ENCODE measurements at places on chromosomes 12 and 14. TPM values are rescaled to one million over a fixed set of nuclear protein-coding genes. Genes with fewer than 3 reads are reported as not detected.

- DNase-seq, result no peak
- H3K36me3 ChIP-seq, result no peaks in the 10 kb centered on the region
- H3K27me3 ChIP-seq, result peaks cover 81% of the 10 kb centered on the region
- peak overlapping the region; percentile 92 for H3K27ac ChIP-seq
- peaks cover 63% of the 10 kb centered on the region for H3K4me1 ChIP-seq
Observed at GRCh38 chr14:105860615-105861580, 334.5 kb downstream of the TMEM121 start.

GRCh38 chr12:51643951-51644350 lies 52.9 kb downstream of the SCN8A start:
- H3K4me1 ChIP-seq, result no peaks in the 10 kb centered on the region
- no peak overlapping the region for H3K4me3 ChIP-seq
- no peak for DNase-seq
- H3K36me3 ChIP-seq, result no peaks in the 10 kb centered on the region
- no peak overlapping the region for H3K27ac ChIP-seq
- peaks cover 3% of the 10 kb centered on the region for H3K27me3 ChIP-seq

DNA sequence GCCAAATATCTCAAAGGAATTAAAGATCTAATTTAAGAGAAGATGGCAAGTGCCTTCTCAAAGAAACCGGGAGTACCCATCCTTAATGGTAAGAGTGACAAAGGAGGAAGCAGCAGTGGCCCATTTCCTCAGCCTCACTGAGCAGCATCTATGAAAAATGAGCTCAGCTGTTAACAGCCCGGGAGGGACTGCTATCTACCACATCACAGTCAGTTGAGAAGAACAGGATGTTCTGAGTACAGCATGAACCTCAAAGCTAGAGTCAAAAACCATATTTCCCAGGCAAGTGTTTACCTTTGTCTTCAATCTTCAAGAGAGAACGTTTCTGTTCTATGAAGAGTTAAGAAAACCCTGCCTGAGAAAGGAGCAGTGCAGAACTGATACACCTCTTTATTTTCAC lies 115.0 kb downstream of the BTG1 start:
- no peaks in the 10 kb centered on the region for H3K36me3 ChIP-seq
- no peaks in the 10 kb centered on the region for H3K27me3 ChIP-seq
- peak overlapping the region; percentile 94 for H3K27ac ChIP-seq
- H3K4me1 ChIP-seq, result peaks cover 62% of the 10 kb centered on the region
- DNase-seq, result peak; percentile 53

DNA sequence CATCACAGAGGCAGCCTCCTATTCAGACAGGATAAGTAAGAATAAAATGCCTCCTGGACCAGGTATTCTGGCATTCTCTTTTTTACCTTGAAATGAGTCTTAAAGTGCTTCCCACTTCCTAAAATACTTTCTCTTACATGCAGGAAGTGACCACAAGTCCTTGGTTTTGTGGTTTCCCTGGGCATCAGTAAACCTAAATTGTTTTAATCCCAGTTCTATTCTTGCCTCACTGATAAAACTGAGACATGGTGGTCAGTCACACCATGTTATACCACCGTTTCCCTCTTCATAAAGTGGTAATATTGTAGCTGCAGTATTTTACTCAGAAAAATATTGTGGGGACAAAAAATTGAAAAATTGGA lies 1.2 kb upstream of the SALL2 start:
- DNase-seq, result no peak
- H3K27ac ChIP-seq, result no peak overlapping the region
- H3K27me3 ChIP-seq, result no peaks in the 10 kb centered on the region
- H3K4me1 ChIP-seq, result peaks cover 9% of the 10 kb centered on the region

DNA sequence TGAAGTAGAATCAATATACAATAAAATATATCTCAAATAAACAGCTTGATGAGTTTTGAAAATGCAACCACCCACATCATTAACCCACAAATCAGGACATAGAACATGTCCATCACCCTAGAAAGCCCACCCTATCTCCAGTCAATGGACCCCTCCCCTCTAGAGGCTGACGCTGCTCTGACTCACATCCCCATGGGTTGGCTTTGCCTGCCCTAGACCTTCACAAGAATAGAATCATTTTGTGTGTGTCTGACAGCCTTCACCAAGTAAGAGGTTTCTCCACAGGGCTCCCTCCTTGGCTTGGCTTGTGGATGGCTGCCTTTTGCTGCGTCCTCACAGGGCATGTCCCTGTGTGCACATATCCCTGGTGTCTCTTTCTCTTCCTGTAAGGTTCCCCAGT lies 250.2 kb upstream of the RTL1 start:
- H3K36me3 ChIP-seq, result no peaks in the 10 kb centered on the region
- H3K4me3 ChIP-seq, result no peak overlapping the region
- no peak for DNase-seq
- no peaks in the 10 kb centered on the region for H3K4me1 ChIP-seq
- H3K27me3 ChIP-seq, result no peaks in the 10 kb centered on the region

- H3K27ac ChIP-seq, result no peak overlapping the region
- H3K4me3 ChIP-seq, result no peak overlapping the region
- peaks cover 13% of the 10 kb centered on the region for H3K27me3 ChIP-seq
- no peak for DNase-seq
- H3K36me3 ChIP-seq, result no peaks in the 10 kb centered on the region
- no peaks in the 10 kb centered on the region for H3K4me1 ChIP-seq
Observed at GRCh38 chr14:76576047-76576741, 185.1 kb upstream of the VASH1 start.

GRCh38 chr14:90758959-90759358 lies 57.3 kb downstream of the TTC7B start:
- H3K4me3 ChIP-seq, result peak overlapping the region; percentile 73
- peak overlapping the region; percentile 75 for H3K27ac ChIP-seq
- H3K27me3 ChIP-seq, result no peaks in the 10 kb centered on the region
- DNase-seq, result no peak
- H3K4me1 ChIP-seq, result peaks cover 12% of the 10 kb centered on the region

DNA sequence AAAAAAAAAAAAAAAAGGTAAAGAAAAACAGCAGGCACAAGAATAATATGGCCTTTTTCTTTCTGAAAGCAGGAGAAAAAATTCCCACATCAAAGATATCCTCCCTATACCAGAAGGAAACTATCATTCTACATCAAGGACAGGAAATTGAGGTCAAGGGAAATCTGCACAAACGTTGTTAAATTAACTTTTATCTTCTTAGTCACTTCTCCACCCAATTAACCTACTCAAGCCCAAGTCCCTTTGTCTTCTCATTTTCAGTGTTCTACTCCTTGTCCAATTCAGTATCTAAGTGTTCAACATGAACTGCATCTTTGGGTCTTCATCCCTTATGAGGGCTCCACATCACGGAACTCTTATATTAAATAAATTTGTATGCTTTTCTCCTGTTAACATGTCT lies 15.7 kb downstream of the NDUFA12 start:
- H3K36me3 ChIP-seq, result no peaks in the 10 kb centered on the region
- no peak for DNase-seq
- H3K4me3 ChIP-seq, result no peak overlapping the region
- H3K27me3 ChIP-seq, result no peaks in the 10 kb centered on the region

DNA sequence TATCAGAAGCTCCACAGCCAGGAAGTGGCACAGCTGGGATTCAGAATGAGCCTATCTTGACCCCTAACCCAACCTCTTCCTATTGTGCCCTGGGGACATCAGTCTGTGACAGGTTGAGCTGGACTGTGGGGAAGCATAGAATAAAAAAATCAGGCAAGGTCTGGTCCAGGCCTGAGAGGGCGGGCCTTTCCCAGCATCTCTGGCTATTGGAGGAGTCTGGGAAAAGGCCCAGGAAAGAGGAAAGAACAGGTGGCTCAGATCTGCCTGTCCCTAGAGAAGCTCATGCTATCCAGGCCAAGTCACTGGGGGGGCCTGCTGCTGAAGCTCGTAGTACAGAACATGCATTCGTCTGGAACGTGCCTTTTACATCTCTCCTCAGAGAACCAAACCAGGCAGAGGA lies 100.5 kb downstream of the PPM1H start:
- no peaks in the 10 kb centered on the region for H3K4me1 ChIP-seq
- H3K4me3 ChIP-seq, result no peak overlapping the region
- H3K36me3 ChIP-seq, result no peaks in the 10 kb centered on the region
- H3K27ac ChIP-seq, result no peak overlapping the region

DNA sequence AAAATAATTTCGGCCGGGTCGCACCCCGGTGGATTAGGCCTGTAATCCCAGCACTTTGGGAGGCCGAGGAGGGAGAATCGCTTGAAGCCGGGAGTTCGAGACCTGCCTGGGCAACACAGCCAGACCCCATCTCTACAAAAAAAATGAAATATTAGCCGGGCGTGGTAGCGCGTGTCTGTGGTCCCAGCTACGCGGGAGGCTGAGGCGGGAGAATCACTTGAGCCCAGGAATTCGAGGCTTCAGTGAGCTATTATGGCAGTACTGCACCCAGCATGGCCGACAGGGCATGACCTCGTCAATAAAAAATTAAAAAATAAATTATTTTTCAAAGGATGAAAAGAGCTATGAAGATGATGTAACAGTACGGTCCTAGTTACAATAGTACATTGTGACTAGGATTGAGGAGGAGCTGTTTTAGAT lies 523 bp downstream of the GTF2H3 start:
- H3K4me3 ChIP-seq, result peak overlapping the region; percentile 91
- H3K4me1 ChIP-seq, result peaks cover 18% of the 10 kb centered on the region
- no peak for DNase-seq
- H3K27me3 ChIP-seq, result no peaks in the 10 kb centered on the region

GRCh38 chr14:35140718-35141581 lies 18.6 kb downstream of the PRORP start:
- no peaks in the 10 kb centered on the region for H3K36me3 ChIP-seq
- no peak overlapping the region for H3K4me3 ChIP-seq
- no peaks in the 10 kb centered on the region for H3K27me3 ChIP-seq
- H3K27ac ChIP-seq, result peak overlapping the region; percentile 44
- DNase-seq, result no peak

GPR65 gene
- total RNA-seq, result 13.4 TPM

All from T-cell (primary cell).